ENCODE measurements at places on chromosomes 3 and 15.

GRCh38 chr15:85141726-85142125 is 160.1 kb downstream of the PDE8A start:
- no peak for DNase-seq

- DNase-seq = no peak
Measured at GRCh38 chr3:53658613-53659193, 164.3 kb downstream of the CACNA1D start.

DNA sequence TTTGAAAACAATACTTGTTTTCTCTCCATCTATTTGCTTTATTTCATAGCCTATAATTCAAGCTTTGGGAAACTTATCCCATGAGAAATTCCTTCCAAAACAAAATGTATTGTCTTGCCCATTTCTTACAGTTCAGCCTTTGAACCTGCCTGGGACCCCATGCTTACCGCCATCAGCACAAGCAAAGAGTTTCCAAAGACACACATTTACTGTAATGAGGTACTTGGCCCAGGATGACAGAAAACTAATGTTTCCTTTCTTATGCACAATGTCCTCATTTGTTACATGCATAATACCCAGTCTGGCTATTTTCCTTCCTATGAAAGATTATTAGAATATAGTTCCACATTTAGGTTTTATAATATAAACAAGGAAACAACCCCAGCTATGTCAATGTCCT is 180.4 kb downstream of the GAP43 start:
- no peak for DNase-seq

GRCh38 chr3:131705558-131706051 is 202.8 kb upstream of the MRPL3 start:
- DNase-seq = no peak

- no peak for DNase-seq
Measured at GRCh38 chr3:133361435-133361834, 38.4 kb upstream of the BFSP2 start.

GRCh38 chr15:73755481-73755880 is 2.3 kb upstream of the INSYN1 start:
- no peak for DNase-seq

- no peak for DNase-seq
Measured at GRCh38 chr3:171229173-171229572, 202.7 kb upstream of the SLC2A2 start.

- no peak for DNase-seq
Measured at GRCh38 chr15:95860406-95860805, 470.1 kb upstream of the NR2F2 start.

GRCh38 chr3:41111011-41111410 is 88.3 kb upstream of the CTNNB1 start:
- no peak for DNase-seq

- no peak for DNase-seq
Measured at GRCh38 chr3:27536491-27536890, 52.3 kb upstream of the SLC4A7 start.

DNA sequence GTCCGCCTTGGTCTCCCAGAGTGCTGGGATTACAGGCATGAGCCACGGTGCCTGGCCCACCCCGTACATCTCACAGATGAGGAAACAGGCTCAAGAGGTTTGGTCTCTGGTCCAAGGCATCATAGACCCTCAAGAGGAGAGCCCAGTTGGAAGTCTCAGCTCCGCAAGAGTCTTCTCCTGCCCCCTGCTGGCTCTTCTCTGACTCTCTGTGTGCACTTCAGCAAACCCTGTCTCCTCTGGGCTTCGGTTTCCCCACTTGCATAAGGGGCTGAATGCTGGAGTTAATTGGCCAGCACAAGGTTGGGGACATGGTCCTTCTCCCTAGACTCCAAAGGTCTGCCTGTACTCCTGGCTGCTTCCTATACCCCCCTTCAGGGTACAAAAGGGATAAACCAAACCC is 3.9 kb downstream of the MST1R start:
- DNase-seq = no peak

DNA sequence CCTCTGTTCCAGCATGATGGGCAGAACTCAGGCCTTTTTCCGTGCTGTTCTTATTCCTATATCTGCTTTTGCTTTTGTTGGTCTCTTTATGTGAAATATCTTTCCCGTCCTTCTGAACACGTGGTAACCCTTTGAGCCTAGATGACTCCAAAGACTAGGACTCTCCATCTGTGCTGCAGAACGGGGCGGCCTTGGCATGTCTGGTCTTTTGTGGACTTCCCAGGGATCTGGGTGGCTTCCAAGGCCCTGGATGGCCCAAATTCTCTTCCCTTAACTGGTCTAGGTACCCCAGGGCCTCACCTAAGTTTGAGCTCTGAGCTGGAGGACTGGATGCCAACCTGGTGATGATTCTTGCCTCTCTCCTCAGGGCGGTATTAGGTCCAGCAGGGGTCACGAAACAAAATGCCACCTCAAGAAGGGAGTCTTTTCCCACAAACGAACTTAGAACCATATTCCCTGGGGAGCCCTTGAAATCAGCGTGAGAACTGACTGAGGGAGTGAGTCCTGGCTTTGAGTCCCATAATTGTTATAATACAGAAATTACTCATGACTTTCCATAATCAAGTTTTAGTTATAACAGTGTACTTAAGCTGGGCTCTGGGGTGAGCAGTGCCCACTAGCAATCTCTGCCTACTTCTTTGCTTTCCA is 13.8 kb downstream of the TLNRD1 start:
- DNase-seq = no peak

GRCh38 chr15:26421065-26421464 is 351.8 kb downstream of the GABRB3 start:
- DNase-seq = no peak

DNA sequence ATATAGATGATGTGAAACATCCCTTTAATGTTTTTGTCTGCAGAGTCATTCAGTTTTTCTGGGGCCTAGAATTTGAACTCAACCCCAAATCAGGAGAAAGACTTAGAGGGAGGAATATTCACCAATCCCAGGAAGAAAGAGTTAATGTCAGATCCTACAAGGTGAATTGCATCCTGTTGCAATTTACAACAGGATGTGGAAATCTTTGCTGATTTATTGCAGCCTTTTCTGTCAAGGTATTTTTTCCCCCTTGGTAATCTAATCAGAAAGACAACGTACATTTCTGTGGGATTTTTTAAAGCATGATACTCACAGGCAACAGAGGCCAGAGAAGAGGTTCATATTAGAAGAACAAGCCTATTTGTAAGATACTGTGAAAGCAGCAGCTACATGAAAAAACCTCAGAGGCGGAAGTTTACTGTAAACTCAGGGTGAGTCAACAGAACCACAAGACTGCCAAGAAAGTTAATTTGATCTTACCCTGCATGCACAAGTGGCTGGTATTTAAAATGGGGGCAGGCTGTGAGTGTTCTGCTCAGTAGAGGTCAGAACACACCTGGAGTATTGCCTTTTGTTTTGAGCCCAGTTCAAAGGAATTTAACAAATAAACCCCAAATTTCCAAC is 531.9 kb downstream of the AGBL1 start:
- DNase-seq = peak; percentile 3

DNA sequence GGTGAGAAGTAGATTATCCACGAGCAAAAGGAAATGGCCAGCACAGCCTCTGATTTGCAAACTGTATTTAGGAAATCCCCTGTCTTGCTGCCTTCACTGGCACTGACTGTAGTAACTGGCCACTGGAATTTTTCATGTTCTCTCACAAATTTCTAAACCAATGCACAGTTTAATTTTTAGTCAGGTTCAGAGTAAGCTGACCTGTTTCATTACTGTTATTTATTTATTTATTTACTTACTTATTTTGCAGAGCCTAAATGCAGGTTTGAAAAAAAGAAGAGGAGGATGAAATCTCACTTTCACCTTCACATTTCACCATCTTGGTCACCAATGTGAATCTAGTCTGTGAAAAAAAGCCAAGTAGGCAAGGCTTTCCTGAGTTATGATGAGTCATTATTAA is 291.0 kb downstream of the PLOD2 start:
- no peak for DNase-seq

DNA sequence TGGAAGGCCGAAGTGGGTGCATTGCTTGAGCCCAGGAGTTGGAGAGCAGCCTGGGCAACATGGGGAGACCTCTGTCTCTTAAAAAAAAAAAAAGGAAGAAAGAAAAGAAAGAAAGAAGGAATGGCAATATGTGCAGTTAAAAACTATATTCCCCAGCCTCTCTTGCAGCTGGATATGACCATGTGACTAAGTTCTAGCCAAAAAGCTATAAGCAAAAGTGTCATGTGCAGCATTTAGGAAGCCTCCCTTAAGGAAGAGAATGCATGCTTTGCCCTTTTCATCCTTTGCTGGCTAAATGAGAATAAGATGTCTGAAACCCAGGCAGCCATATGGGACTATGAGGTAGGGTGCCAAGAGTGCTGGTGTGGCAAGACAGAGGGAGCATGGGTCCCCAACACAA is 21.8 kb downstream of the CYP19A1 start:
- no peak for DNase-seq

DNA sequence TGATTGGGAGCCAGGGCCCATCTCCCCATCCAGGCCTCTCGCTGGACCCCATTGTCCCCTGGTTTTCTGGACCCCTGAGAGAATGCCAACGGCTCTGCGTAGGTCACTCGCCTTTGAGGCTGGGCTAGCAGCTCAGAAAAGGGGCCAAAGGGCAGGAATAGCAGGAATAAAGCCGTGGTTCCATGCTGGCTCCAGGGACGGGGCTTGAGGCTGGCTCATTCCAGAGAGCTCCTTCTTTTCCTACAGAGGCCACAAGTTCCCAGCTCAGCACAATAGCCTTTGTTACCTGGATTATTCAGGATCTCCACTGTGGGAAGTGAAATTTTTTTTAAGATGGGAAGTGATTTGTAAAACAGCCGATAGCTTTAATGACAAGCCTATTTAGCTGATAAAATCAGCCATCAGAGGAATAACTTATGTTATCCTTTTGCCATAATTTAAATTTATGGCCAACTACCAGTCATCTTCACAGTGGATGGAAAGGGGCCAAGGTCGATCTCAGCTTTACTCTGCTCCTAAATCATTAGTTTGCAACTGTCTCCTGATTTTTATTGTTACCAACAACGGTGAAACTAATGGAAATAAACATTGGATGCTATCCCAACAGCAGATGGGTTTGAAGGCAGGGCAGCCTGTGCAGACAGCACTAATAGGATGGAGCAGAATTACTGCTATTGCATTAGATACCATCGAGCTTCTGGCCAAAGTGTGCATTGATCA is 124.3 kb downstream of the TMEM266 start:
- DNase-seq = no peak

DNA sequence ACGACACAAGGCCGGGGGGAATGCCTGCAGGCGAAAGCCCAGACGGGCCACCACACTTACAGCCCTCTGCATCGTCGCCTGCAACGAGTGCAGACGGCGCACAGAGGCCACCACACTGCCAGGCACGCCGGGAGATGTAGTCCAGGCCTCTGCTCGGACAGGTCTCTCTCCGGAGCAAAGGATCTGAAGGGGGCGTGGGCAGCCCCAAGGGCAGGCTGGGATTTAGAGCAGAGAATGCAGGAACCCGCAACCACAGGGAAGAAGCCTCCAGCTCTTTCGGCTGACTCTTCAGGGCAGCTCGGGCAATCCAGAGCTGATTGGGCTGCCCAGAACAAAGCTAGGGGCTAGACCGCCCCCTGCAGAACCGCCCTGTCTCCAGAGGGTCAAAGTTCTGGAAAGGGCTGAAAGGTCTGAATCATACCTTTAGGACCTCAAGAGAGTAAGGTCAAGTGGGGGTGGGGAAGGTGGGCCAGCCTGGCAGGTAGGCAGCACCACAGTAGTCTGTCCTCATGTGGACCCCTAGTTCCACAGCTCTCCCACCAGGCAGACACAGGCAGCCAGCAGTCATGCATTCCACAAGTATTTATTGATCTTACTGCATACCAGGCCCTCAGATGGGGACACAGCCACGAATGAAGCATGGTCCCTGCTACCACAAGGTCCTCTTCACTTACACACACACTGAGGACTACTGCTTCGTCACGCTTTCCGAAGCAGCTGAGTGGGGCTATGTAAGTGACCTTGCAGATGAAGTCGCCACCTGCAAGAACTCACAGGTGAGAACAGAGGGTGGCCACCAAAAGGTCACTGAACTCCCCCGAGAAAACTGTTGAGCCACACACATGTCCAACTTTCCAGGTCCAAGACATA is at the start of gene AMT:
AMT (minus strand) TSS at position 95 of the 870 bp plus-strand sequence; CDS start at position 72, 23 bp downstream.
- no peak for DNase-seq

DNA sequence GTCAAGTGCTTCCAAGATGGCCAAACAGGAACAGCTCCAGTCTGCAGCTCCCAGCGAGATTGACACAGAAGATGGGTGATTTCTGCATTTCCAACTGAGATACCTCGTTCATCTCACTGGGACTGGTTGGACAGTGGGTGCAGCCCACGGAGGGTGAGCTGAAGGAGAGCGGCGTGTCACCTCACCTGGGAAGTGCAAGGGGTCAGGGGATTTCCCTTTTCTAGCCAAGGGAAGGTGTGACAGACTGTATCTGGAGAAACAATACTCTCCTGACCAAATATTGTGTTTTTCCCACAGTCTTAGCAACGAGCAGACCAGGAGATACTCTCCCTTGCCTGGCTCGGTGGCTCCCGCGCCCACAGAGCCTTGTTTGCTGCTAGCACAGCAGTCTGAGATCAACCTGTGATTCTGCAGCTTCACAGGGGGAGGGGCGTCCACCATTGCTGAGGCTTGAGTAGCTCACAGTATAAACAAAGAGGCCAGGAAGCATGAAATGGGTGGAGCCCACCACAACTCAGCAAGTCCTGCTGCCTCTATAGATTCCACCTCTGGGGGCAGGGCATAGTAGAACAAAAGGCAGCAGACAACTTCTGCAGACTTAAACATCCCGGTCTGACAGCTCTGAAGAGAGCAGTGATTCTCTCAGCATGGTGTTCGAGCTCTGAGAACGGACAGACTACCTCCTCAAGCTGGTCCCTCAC is 293.5 kb upstream of the SUCLG2 start:
- DNase-seq = no peak

GRCh38 chr3:54999159-54999558 is 71.3 kb upstream of the LRTM1 start:
- DNase-seq = peak; percentile 92

DNA sequence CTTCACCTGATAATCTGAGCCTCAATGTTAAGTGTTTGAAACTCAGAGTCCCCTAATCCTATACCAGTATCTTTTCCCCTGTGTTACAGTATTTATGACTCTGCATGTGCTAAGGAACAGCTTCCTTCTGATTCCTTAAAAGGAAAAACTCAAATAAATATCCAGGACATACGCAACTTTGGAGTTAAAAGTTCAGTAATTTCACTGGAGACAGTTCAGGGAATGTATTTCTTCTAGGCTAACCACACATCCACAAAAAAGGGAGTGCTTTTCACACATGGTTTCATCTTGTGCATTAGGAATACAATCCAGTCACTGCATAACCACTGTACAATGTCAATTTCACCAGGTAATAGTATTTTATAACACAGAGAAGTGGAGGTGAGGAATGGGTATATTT is 31.0 kb downstream of the PGBD4 start:
- peak; percentile 72 for DNase-seq

- DNase-seq = no peak
Measured at GRCh38 chr15:38671675-38672254, 107.2 kb upstream of the RASGRP1 start.

- DNase-seq = peak; percentile 4
Measured at GRCh38 chr3:29552051-29552450, 271.2 kb downstream of the RBMS3 start.

GRCh38 chr3:134840459-134840858 is 45.4 kb downstream of the EPHB1 start:
- no peak for DNase-seq

GRCh38 chr3:185153171-185153771 is 411 bp upstream of the C3orf70 start:
- DNase-seq = no peak

- DNase-seq = no peak
Measured at GRCh38 chr3:124976383-124976782, 41.8 kb upstream of the MUC13 start.
